AG20443 (cell line): ENCODE measurements at places on chromosomes 1 and 21.

GRCh38 chr1:14969006-14969405 is 184.5 kb upstream of the TMEM51 start:
- DNase-seq, result no peak

DNA sequence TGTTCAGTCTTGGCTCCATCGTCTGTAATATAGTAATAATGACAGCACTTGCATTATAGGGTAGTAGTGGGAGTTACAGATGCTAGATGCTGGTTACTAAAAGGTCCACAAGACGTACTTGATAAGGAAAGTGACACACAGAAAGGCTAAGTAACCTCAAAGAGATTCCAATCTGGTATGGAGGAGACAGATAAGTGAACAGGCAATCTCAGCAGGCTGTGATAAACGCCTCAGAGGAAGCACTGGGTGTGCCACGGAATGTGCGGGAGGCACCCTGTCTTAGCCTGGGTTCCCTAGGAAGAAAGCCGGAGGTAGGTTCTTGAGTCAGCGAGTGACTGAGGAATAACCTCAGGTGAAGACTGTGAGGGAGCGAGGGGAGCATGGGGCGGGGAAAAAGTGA is 4.6 kb upstream of the CTPS1 start:
- no peak for DNase-seq

DNA sequence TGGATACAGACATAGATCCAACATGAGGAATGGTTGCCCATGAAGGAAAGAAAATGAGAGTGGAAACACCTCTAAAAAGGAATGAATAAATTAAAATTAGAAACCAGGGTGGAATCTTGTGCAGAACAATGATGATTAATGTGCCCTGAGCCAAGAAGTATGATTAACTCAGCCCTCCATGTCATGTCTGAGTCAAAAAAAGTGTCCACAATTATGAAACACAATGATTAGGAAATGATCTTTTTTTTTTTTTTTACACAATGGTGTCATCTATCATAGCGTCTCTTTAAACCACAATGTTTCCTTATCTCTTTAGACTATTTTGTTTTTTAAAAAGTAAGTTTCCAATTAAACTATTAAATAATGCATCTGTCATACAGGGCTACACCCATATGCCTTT is 78.9 kb upstream of the RAB4A start:
- peak; percentile 66 for DNase-seq

DNA sequence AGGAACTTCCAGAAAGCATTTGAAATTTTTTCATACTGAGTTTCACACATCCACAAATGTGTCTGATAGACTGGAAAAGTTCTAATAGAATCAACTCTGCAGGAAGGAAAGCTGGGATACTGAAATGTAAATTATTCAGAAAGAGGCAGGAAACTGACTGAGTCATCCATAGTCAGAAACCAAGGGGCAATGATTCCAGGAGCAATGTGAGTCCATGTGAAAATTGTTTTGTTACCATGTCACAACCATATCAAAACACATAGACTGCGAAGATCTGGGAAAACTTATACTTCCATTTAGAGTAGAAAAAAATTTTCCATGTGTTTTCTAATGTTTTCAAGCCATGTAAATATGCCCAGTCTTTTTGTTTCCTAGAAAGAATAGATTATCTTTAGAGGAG is 142.3 kb upstream of the TMPRSS15 start:
- DNase-seq, result no peak

DNA sequence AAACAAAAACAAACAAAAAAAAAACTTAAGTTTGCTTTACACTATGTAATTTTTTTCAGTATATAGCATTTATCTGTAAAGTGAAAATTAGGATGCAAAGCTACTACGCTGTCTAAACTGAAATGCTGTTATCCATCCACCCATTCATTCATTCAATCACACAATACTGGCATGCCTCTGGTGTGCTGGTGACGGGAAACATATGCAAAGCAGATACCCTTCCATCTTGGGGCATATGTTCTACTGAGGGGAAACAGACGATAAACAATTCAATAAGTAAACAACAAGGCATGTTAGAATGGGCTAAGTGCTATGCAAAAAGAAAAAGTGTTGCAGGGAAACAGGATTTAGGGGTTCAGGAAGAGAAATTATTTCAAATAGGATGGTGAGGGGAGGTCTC is 3.2 kb downstream of the CLSTN1 start:
- DNase-seq, result no peak

DNA sequence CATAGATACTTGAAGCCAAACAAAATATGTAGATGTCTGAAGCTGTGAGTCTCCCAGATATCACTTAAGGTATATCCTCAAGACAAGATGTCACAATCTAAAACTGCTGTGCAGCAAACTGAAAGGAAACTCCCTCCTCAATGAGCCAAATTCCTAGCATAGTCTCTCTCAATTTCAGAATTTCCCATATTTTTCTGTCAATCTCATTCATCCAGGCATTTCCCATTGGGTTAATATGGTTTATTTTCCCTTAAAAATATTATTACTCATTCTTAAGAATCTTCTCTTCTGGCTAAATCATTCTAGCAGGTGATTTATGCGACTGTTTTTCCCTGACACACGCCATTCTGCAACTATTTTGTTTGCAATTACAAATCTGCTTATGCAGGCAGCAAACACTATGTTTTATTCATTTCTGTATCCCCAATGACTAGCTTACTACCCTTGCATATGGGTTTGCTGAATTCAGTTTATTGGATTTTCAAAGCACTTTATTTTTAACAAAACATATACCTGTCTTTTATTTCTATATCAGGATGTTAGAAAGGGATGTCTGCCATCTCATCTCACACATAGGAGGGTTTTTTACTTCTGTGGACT is 69.9 kb downstream of the TNFSF4 start:
- DNase-seq, result no peak

GRCh38 chr1:18798946-18799345 is 60.5 kb downstream of the TAS1R2 start:
- no peak for DNase-seq

DNA sequence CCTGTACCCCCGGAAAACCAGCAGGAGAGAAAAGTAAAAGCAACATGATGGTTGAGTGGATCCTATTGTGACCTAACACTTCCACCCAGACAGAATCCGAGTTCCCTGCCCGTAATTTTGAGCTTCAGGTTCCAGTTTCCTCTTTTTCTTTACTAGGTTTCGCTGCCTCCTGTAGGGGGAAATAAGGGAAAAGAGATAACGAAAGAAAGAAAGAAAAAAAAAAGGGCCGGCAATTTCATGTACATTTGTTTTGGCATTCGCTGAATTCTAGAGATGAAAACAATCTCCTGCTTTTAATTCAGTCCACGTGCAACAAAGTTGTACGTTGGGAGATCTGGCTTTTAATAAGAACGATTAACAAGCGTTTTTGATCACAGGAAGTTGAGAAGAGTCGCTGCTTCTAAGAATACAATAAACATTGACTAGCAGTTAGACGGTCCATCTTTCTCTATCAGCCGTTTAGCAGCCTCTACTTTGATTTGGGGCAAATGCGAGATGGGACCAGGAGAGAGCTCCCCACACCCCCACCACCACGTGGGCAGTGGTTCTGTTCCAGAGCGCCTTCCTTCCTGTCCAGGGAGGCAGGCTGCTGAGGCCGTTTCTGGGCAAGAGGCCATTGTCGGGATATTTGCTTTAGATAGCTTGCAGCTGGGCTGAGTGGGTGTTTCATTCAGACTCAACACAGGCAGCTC is 155.9 kb upstream of the RUNX1 start:
- DNase-seq, result peak; percentile 80

DNA sequence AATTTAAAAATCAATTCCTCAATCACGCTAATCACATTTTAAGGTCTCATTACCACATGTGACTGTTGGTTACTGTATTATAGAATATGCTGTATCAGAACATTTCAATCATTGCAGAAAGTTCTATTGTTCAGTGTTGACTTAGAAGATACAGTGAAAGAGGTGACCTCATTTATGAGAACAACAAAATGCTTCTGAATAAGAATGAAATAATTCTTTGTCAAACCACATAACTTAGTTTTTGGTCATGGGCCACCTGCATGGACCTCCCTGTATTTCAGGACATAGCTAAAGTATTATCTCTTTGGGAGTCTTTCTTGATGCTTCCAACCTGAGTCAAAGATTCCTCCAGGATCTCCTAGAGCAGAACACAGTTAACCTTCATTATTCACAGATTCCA is 22.3 kb downstream of the MFSD2A start:
- no peak for DNase-seq

- DNase-seq, result no peak
These were observed 48.3 kb upstream of the ARTN start for GRCh38 chr1:43885279-43885801.

- no peak for DNase-seq
These were observed 61.2 kb upstream of the CDC42BPA start for GRCh38 chr1:227379555-227379892.
